AG09319 (cell line): ENCODE measurements at places on chromosomes 6 and 20.

- no peak for DNase-seq
Observed at GRCh38 chr20:59788811-59789397, 144.5 kb downstream of the SYCP2 start.

DNA sequence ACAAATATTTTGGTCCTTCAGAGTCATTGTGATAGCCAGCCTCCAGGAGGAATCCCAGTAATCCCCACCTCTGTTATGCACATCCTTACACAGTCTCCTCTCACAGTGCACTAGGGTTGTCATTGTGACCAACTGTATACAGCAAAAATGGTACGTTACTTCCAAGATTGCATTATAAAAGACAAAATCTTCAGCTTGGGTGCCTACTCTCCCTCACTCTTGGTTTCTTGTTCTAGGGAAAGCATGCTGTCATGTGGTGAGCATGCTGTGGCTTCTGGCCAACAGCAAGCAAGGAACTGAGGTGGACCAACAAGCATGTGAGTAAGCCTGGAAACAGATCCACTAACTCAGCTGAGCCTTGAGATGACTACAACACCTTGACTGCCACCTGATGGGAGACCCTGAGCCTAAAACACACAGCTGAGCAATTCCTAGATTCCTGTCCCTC is 130.1 kb upstream of the DST start:
- DNase-seq, result peak; percentile 20

DNA sequence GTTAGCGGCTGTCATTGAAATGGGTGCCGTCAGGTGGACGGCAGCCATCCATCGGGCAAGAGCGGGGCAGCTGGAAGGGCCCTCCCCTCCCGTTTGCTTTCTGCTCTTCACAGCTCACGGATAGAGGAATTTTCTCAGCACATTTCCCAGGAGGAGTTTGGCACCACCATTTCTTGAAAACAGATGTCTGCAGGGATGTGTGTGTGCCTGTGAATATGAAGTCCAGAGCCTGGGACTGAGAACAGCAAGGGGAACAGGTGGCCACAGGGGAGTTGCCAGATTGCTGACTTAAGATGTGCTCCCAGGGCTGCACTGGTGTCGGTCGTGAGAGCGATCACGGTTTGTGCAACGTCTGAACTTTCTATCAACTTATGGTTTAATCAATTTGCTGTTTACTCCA is 22.1 kb upstream of the ECI2 start:
- DNase-seq, result no peak

DNA sequence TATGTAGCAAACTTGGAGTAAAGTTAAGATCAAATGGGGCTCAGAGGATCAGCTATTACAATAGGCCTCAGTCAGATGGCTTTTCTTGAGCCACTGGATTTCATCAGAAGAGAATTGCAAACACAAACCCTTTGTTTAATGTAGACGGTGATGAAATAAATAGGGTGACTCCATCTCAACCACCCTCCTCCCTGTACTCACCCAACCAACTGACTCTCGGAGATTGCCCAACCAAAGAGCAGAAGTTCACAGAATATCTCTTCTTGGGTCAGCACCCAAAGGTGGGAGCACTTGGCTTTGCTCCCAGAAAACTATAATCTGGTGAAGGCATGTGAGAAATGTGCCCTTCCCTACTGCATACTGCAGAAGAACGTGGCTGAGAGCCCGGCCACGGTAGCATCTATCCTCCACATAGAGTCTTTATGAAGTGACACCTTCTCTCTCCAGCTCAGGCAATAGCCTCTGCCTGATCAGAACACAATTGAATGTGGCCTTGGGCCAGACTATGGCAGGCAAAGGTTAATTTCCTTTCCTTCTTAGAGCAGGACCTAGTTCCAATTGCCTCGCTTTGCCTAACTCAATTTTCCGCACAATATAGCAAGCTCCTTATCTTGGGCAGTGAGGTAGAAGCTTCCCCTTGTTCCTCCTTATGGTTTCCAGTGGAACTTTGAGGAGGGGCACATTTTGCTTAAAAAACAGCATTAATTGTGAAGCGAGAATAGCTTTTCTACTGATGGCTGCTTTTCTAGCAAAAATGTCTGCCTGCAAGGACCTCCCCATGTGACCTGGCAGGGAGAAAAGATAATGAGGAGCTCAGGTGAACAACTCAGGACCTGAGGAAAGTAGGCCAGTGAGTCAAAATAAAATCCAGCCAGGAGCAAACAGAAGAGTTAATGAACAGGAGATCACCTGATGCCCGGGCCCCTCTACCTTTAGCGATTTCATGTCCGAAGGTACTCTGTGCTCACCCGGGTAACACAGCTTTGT is 79.4 kb downstream of the GFOD1 start:
- peak; percentile 67 for DNase-seq

- DNase-seq, result no peak
Observed at GRCh38 chr6:104688283-104688969, 171.3 kb downstream of the HACE1 start.

DNA sequence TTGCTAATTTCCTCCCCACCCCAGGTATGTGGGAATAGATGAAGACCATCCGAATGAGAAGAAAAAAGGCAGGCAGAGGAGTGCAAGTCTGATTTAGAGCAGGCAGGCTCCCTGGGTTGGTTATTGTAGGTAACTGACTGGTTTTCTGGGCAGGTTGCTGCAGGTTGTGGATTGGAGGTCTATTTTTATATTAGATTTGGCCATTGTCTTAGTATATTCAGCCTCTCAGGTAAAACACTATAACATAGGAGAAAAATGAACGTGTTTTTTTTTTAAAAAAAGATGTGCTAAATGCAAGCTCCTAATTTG is 492 bp upstream of the TBC1D7 start:
- DNase-seq, result no peak

GRCh38 chr6:109052852-109053251 is 41.8 kb downstream of the SESN1 start:
- DNase-seq, result no peak

DNA sequence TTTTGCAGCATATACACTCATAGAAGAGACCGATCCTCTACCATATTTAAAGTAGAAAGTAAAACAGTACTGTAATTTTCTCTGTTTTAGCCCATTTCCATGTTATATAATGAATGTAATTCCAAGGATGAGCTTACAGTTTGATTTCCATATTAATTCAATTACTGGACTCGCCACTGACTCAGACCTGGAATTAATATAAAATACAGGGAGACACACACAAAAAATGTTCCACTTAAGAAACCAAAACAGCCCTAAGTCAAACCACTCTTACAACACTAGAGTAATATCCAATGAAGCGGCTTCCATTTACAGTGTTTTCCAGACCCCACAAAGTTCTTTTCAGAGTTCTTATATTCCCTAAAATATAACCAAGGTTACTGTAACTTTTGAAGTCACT is 110.6 kb downstream of the BACH2 start:
- DNase-seq, result no peak

DNA sequence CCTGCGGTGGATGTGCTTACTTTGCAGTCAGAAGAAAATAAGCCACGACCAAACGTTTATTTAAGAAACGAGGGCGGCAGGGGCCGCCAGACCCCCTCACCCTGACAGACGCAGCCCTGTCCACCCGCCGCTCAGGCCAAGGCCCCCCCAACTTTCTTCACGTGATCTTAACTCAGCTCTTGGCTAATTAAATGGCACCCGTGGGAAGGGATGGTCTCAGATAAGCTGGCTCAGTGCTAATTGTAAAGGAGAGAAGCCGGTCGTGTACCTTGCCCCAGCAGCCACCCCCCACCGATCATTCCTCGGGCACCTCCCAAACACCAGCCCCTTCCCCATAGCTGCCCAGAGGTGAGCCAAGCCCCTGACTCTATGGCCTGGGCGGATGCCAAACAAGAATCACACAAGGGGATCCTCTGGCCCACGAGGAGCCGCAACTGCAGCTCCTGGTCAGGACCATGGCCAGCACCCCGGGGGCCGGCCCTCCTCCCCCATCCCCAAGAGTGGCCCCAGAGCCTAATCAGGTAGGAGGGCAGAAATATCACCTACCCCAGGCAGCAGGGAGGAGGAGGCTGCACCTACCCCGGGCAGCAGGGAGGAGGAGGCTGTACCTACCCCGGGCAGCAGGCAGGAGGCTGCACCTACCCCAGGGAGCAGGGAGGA is 11.2 kb downstream of the KCNQ2 start:
- DNase-seq, result no peak

DNA sequence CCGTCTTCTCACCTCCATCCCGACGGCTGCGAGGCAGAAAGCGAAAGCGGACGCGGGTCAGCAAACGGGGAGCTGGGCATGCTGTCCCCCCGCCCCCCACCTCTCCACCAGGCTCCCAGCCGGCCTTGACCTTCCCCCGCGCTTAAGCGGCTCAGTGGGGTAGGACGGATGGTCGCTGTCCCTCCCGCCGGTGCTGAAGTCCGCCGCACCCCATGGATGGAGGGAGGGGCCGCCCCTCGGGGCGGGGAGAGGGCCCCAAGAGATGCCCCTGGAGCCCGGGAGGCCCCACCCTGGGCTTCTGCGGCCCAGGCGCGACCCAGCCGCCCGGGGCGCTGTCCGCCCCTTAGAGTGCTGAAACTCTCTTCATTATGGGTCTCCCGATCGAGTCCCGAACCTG is at the start of gene KCNB1:
Gene KCNB1 (minus strand): TSS at position 48 of the 397 bp plus-strand sequence. CDS start 188 bp downstream, outside the sequence.
- DNase-seq, result no peak

GRCh38 chr20:25744261-25744660 is 47.6 kb upstream of the ZNF337 start:
- no peak for DNase-seq

GRCh38 chr6:97591955-97592354 is 308.9 kb upstream of the MMS22L start:
- no peak for DNase-seq

GRCh38 chr20:23120261-23120660 is 34.1 kb upstream of the CD93 start:
- DNase-seq, result no peak

GRCh38 chr6:77707603-77708002 is 54.8 kb downstream of the MEI4 start:
- no peak for DNase-seq

- no peak for DNase-seq
Observed at GRCh38 chr20:35010405-35011192, 54.9 kb downstream of the MYH7B start.

DNA sequence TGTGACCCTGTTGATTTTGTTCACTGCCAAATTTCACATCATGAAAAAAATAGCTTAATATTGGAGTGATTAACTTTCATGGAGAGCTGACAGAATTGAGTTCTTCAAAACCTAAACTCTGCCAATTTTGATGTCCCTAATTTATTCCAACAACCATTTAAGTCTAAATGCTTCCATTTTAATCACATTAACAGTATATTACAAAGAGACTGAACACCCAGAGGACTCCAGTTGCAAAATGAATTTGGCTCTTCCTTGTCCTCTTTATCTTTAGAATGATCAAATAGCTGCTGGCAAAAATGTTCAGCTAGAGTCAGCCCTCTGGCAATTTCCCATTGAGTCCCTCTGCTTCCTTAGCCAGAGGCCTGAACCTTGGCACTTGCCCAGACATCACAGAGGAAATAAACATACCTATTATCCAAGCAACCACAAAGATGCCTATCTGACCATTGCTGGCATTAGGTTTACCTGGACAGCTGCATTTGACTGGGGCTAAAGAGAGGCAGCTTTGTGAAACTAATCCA is 299.0 kb upstream of the STXBP5 start:
- DNase-seq, result peak; percentile 67

- DNase-seq, result no peak
Observed at GRCh38 chr20:61934716-61935530, 130.8 kb downstream of the TAF4 start.

GRCh38 chr20:45341579-45341938 is 6.7 kb downstream of the SDC4 start:
- no peak for DNase-seq

DNA sequence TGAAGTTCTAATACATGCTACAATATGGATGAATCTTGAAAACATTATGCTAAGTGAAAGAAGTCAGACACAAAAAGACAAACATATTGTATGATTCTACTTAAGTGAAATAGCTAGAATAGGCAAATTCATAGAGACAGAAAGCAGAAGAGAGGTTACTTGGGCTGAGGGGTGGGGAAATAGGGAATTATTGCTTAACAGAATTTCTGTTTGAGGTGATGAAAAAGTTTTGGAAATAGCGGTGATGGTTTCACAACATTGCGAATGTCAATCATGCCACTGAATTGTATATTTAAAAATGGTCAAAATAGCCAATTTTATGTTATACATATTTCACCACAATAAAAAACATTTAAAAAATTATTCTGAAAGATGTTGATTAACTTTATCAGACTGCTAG is 6.1 kb downstream of the SLC26A8 start:
- DNase-seq, result no peak

GRCh38 chr20:25087186-25087929 is 5.4 kb upstream of the VSX1 start:
- DNase-seq, result no peak

DNA sequence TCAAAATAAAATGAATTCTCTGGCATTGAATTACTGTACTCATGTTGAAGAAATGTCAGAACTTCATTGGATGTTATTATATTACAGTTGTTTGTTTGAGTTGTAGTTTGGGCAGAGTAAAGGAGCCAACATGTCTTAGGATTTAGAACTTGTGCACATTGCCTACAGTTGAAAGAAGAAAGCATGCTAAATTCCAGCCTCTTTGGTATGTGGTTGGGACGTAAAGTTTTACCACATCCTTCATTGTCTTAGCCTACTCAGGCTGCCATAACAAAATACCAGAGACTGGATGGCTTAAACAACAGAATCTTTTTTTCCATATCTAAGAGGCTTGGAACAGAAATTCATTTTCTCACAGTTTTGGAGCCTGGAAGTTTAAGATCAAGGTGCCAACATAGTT is 42.4 kb downstream of the HFE start:
- no peak for DNase-seq

DNA sequence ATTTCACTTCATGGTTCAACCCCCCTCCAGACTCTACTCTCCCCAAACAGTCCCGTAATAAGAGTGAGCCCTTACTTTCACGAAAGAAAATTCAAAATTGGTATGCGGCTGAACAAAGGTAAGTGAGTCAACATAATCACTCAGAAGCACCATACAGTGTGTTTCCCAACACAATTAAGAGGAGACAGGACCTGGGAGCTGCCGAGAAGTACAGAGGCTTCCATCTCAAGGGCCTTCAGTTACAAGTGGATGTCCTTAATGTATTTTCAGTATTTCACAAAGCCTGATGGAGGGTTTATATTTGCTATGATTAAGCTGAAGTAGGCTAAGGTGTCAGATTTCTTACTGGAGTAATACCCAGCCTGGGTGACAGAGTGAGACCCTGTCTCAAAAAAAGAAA is 51.1 kb downstream of the MYO6 start:
- DNase-seq, result no peak

- no peak for DNase-seq
Observed at GRCh38 chr6:27806981-27807440, 105.2 kb downstream of the OR2B2 start.

GRCh38 chr6:137903274-137903932 is 36.3 kb downstream of the TNFAIP3 start:
- DNase-seq, result no peak

DNA sequence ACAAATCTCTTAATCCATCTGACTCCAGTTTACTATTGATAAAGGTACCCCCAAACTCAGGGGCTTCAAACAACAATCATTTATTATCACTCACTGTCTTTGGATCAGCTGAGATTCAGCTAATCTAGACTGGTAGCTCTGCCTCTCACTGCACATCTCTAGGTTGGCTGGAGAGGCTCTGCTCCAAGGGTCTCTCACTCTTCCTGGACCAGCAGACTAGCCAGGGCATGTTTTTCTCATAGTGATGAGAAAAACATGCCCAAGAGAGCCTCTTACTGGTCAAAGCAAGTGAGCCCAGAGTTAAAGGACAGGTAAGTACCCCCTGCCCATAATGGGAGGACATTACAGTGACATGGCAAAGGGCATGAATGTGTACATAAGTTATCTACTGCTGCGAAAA is 115.1 kb upstream of the BEND3 start:
- no peak for DNase-seq
